ENCODE measurements at places on chromosomes 13 and 19.

DNA sequence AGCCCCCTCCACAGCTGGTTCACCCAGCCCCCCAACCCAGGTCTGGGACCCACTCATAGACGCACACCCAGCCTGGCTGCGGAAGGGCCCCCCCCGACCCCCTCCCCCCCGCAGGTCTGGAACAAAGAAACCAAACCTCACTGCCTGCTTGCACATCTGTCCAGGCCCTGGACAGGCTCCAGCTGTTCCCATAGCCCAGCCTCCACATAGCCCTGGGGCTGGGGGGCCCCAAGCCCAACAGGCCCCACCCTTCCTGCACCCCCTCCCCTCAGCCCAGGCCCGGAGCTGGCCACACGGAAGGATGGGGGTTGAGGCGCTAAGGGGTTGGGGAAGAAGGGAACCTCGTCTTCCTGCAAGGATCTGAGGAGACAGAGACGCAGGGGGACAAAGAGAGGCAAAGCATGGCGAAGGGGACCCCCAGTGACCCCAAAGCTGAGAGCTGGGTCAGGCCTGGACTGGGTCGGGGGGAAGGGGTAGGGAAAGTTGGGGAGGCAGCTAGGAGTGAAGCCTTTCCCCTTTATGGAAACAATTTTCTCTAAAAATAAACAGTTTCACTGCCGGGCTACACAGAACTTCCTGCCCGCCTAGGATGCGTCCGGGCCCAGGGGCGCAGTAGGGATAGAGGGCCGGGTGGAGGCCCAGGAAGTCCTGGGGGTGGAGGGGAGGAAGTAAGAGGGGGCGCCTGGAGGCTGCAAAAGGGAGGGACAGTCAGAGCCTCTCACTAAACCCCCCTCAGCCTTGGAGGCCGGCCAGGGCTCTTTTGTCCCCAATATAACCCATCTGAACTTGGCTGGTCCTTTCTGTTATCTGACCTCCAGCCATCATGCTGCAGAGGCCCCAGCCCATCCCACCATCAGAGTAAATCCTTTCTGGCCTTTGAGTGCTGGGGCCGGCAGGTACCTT, 2.4 kb downstream of the KANK2 start:
- DNase-seq: no peak

- DNase-seq: no peak
Observed at GRCh38 chr19:2503521-2504109, 27.7 kb downstream of the GADD45B start.

DNA sequence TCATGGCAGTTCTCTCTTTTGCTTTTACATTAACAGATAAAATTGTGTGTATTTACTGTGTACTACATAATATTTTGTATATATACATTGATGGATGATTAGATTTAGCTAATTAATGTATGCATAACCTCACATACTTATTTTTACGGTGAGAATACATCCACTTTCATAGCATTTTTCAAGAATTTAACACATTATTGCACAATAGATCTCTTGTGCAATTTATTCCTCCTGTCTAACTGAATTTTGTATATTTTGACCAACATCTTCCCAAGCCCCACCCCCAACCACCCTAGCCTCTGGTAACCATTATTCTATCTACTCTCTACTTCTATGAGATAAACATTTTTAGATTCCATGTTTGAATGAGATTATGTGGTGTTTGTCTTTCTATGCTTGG, 194.7 kb downstream of the RBM26 start:
- DNase-seq: no peak

- DNase-seq: no peak
Observed at GRCh38 chr13:109548374-109548773, 238.0 kb downstream of the IRS2 start.

- no peak for DNase-seq
Observed at GRCh38 chr19:49912965-49913685, 15.9 kb upstream of the ATF5 start.

- no peak for DNase-seq
Observed at GRCh38 chr13:48819376-48819775, 156.3 kb upstream of the FNDC3A start.

GRCh38 chr13:19088416-19088815, 93.2 kb downstream of the TUBA3C start:
- no peak for DNase-seq

GRCh38 chr13:100297413-100297812, 208.5 kb downstream of the PCCA start:
- no peak for DNase-seq

DNA sequence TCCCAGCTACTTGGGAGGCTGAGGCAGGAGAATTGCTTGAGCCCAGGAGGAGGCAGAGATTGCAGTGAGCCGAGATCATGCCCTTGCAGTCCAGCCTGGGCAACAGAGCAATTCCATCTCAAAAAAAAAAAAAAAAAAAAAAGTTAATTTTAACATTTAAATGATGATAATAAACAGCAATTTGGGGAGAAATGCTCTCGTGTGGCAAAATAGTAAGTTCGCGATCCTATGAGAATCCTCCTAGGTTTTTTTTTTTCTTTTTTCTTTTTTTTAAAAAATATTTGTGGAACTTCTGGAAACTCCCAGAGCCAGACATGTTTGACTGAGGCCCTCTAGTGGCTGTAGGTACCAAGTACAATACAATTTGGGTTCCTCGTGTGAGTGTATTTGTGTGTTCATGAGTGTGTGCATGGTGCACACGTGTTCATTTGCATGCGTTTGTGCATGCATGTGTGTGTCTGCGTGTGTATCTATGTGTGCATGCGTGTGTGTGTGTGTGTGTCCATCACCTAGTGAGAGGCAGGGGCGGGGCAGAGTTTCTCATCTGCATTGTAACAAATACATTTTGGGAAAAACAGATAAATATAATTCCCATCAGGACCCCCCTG, 31.2 kb downstream of the TMPRSS9 start:
- no peak for DNase-seq

DNA sequence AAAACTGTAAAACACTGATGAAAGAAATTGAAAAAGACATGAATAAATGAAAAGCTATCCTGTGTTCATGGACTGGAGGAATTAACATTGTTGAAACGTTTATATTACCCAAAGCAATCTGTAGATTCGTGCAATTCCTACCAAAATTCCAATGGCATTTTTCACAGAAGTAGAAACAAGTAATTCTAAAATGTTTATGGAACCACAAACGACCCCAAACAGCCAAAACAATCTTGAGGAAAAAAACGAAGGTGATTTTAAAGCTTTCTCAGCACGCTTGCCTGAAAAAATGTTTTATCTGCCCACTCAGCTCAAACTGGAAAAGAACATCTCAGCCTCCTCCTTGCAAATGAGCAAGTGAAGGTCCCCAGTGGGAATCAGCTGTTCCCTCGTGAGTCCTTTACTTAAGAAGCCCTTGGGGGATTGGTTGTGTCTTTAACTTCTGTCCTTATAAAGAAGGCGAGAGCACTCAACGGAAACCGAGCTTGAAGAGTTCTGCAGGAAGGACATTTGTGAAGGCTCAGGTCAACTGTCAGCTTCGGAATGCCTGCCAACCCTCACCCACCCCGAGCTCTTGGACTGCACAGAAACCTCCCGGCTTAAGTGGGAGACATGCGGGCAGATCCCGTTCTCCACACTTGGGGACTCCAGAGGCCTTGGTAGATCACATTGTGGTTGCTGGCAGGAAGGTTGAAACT, 256.0 kb upstream of the IRS2 start:
- DNase-seq: no peak

- no peak for DNase-seq
Observed at GRCh38 chr13:38707460-38707859, 20.6 kb downstream of the FREM2 start.

DNA sequence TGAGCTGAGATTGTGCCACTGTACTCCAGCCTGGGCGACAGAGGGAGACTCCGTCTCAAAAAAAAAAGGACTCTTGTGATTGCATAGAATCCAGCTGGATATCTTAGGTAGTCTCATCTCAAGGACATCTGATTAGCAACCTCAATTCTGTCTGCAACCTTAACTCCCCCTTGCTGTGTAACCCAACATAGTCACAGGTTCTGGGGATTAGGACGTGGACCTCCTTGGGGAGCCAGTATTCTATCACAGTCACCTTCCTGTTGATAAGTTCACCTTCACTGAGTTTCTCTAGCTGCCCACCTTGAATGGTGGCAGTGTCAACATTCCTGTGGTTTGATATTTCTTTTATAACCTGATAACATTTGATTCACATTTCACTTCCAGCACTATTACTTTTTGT, 27.2 kb downstream of the GPR18 start:
- DNase-seq: no peak

DNA sequence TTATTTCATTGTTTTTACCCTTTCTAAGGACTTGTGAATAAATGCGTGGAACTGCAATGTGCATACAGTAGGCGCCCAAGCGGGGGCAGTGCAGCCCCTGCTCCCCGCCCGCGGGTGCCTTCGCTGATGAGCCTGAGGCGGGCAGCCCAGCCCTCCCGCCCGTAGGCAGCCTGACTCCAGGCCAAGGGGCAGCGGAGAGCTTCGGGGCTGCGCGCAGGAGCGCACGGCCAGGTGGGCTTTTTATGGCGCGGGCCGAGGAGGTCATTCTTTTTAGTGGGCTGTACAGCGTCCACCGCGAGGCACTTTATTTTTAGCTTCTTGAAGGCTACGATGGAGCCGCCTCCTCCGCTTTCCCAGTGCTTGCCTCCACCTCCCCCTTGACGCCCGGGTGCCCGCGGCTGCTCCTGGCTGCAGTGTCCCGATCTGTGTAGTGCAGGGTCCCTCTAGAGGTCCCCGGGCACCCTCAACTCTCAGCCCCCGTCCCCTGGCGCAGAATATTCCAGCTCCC, 60.5 kb downstream of the CCNE1 start:
- no peak for DNase-seq

DNA sequence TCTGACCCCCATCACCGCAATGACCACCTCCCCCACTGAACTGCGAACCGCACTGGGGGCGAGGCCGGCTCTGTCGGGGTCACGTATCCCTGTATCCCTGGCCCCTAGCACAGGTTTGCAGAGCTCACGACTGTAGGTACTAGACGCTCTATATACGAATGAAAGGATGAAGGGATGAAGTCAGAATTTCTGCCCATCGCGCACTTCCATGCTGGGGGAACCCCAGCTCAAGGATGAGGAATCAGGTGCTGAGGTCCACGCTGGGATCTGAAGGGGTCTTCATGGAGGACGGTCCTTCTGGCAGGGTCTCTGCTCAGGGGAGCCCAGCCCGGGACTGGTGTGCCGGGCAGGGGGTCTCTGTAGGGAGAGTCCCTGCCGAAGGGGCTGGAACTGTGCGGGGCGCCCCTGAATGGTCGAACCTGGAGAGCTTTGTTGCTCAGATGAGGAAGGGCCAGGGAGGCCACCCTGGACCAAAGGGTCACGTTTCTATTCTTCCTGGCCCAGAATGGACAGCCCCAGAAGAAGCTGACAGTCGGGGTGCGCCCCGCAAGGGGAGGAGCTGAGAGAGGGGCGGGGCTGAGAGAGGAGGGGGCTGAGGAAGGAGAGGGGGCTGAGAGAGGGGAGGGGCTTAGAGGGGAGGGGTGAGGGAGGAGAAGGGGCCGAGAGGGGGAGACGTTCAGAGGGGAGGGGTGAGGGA, 37.9 kb upstream of the SEMA6B start:
- DNase-seq: no peak

DNA sequence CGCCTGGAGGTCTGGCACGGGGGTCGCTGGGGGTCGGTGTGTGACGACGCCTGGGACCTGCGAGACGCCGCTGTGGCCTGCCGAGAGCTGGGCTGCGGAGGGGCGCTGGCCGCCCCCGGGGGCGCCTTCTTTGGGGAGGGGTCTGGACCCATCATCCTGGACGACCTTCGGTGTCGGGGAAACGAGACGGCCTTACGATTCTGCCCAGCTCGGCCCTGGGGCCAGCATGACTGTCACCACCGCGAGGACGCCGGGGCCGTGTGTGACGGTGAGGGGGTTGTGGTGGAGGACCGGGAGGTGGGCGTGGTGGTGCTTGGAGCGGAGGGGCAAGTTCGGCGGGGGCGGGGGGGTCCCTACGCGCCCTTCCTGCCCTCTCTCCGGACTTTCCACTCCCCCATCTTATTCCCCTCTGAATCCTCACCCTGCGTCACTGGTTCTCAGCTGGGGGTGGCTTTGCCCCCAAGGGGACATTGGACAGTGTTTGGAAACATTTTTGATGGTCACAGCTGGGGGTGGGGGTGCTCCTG, 5.5 kb downstream of the SSC5D start:
- DNase-seq: no peak

- DNase-seq: no peak
Observed at GRCh38 chr13:97021241-97021640, 27.0 kb upstream of the OXGR1 start.

DNA sequence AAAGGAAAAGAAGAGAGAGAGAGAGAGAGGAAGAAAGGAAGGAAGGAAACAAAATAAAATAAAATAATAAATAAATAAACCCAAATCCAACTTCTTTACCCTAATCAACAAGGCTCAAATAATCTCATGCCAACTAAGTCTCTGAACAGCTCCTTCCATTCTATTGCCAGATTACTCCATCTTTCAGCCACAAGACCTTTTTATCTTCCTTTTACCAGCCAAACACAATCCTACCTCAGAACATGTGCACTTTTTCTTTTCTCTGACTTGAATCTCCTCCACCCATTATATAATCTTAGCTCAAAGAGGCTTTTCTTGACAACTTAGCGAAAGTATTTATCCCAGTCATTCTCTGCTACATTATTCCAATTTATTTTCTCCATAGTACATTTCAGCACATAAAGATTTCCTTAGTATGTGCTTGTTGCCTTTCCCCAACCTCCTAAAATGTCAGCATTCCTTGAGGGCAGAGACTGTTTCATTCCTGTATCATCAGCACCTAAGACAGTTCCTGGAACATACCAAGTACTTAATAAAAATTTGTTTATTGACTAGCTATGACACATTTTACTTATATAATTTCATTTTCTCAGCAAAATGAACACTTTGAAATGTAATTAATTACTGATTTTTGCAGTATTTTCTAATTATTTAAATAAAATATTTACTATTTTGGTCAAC, 33.5 kb upstream of the USPL1 start:
- no peak for DNase-seq

DNA sequence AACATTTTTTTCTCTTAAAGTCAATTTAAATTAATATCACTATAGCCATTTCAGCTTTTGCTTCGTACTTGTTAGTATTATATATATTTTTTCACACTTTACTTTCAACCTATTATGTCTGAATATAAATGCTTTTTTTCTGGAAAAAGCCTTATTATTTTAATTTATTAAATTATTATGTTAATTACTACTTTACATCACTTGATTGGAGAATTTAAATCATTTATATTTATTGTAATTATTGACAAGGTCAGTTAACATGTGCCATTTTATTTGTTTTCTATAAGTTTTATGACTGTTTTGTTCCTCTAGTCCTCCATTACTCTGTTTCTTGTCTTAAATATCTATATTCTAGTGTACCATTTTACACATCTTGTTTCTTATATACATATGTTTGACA, 1333.4 kb upstream of the MIR17HG start:
- DNase-seq: no peak
